ENCODE measurements at places on chromosomes 5 and 9.

DNA sequence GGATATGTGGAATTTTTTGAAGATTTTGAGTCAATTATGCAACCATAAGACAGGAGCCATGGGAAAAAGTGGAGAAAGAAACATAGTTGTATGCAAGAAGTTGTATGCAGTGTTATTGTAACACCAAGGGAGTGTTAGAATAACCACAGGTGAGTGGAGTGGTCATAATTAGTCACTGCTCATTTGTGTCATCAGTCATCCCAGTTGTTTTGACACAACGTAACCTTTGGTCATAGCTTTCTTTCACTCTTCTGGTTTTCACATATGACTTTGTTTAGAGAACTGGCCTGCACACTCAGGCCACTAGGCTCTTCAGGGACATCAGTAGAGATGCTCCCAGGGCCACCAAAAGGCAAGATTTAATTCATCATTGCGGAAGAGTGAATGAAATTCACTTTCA lies 158.7 kb upstream of the HMHB1 start:
- no peak for DNase-seq

DNA sequence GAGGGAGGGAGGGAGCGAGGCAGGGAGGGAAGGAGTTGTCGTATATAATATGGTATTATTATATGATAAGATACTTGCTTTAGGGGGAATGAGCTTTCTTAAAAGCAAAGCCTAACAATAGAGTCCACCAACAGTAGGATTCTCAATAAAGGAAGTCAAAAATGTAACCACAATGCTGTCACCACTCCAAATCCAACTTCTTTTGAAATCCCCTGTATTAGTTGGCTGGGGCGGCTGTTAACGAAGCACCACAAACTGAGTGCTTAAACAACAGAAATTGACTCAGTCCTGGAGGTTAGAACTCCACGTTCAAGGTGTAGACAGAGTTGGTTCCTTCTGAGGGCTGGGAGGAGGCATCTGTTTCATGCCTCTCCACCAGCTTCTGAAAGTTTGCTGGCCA lies 23.1 kb downstream of the GAS1 start:
- no peak for DNase-seq

GRCh38 chr5:149839761-149840160 lies 104.8 kb downstream of the PDE6A start:
- DNase-seq: no peak

- no peak for DNase-seq
Observed at GRCh38 chr9:125650271-125650737, 56.7 kb downstream of the MAPKAP1 start.

GRCh38 chr5:13558408-13558807 lies 386.1 kb downstream of the DNAH5 start:
- no peak for DNase-seq

- DNase-seq: no peak
Observed at GRCh38 chr9:105259731-105260612, 15.5 kb downstream of the SLC44A1 start.

- DNase-seq: no peak
Observed at GRCh38 chr5:92674321-92674720, 906.7 kb downstream of the NR2F1-AS1 start.

Measured in NCI-H774 (cell line).